Dermis microvascular lymphatic vessel endothelial cell (primary cell): ENCODE measurements at places on chromosomes 7 and 10. TPM values are rescaled to one million over a fixed set of nuclear protein-coding genes. Genes with fewer than 3 reads are reported as not detected.

The KAZALD1 gene
- total RNA-seq = 0.38 and 0.39 TPM in 2 replicates

DNA sequence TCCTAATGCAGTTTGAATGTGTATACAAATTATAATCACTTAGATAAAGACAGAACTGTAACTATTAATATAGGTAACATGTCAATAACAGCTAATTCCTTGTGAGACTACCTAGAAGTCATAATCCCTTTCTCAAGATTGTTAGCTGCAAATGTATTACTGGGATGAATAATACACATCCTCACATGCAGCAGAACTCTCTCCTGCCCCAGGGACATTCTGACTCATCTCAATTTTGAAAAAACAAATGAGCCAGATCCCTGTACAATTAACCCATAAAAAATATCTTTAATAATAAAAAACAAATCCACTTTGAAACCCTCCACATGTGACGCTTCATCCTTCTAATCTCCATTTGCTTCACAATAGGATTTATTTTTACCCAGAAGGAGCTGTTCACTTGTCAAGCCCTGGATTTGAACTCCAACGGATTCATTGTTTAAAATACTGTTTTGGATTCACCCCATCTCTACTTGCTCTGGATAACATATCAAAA is 428.4 kb upstream of the TEX47 start:
- no peak for DNase-seq

- DNase-seq = no peak
Measured at GRCh38 chr7:74502216-74502891, 48.6 kb downstream of the GTF2IRD1 start.

The PIK3AP1 gene
- under 0.01 and 0.13 TPM in 2 replicates for total RNA-seq

- DNase-seq = no peak
Measured at GRCh38 chr7:150380463-150380862, 1.3 kb downstream of the ZNF775 start.

The NEBL gene
- 0.63 and 1.2 TPM in 2 replicates for total RNA-seq

GRCh38 chr10:405648-406047 is 270.4 kb downstream of the ZMYND11 start:
- no peak for DNase-seq
